OCI-LY7 (cell line): ENCODE measurements at places on chromosomes 6 and 20. TPM values are rescaled to one million over a fixed set of nuclear protein-coding genes. Genes with fewer than 3 reads are reported as not detected.

Gene LRFN2
- not detected in 2 replicates for total RNA-seq

Gene NPBWR2
- not detected in 2 replicates for total RNA-seq

Gene TGM6
- total RNA-seq = not detected in 2 replicates

Gene BANF2
- total RNA-seq = not detected in 2 replicates

Gene CRYBG1
- total RNA-seq = 66.2 and 79.2 TPM in 2 replicates

Gene TTLL9
- total RNA-seq = not detected in 2 replicates

Gene MYMX
- total RNA-seq = not detected in 2 replicates

Gene C6orf47
- 16.7 and 17.4 TPM in 2 replicates for total RNA-seq

Gene UNC5CL
- total RNA-seq = 0.49 and 0.63 TPM in 2 replicates

Gene RBM12
- 152 and 160 TPM in 2 replicates for total RNA-seq

Gene MANEA
- total RNA-seq = 13.2 and 13.3 TPM in 2 replicates
